Fibroblast of skin of back (primary cell): ENCODE measurements at places on chromosomes 3 and 15.

GRCh38 chr3:131326307-131326706, 55.3 kb upstream of the NUDT16 start:
- peak; percentile 77 for DNase-seq

DNA sequence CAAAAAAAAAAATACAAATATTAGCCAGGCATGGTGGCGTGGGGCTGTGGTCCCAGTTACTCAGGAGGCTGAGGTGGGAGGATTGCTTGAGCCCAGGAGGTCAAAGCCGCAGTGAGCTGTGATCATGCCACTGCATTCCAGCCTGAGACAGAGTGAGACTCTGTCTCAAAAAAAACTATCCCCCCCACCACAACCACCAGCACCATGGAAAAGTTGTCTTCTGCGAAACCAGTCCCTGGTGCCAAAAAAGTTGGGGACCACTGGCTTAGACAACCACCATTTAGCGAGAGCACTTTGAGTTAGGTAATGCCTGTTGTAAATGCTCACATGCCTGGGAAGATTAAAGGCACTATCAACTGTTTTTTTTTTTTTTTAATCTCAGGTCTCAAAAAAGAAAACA, 15.4 kb downstream of the ARHGAP31 start:
- peak; percentile 40 for DNase-seq

- DNase-seq = no peak
These were observed 22.0 kb downstream of the B3GALNT1 start for GRCh38 chr3:161083131-161083530.

- no peak for DNase-seq
These were observed 1.7 kb downstream of the SPATA12 start for GRCh38 chr3:57062101-57062631.

- DNase-seq = no peak
These were observed 14.0 kb downstream of the AAGAB start for GRCh38 chr15:67240235-67241131.

DNA sequence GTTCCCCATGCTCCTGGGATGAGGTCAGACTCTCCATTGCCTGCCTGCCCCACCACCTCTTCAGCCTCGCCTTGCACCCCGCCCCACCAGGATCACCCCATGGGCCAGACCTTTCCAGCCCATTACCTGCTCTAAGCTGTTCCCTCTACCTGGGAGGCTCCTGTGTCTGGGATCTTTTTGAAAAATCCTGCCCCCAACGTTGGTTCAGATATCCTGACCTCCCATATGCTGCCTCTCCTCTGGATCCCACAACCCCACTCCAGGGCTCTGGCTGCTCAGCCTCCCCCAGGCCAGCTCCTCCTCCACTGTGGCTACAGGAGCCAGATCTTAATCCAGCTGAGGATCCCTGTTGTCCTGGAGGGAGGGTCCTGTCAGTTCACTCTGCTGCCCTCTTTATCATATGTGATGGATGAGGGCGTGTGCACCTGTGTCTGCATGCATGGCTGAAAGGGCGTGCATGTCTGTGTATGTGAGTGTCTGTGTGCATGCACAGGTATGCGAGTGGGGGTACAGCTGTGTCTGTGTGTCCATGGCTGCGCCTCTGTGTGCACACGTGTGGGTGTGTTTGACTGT, 21.7 kb upstream of the ALAS1 start:
- DNase-seq = no peak

DNA sequence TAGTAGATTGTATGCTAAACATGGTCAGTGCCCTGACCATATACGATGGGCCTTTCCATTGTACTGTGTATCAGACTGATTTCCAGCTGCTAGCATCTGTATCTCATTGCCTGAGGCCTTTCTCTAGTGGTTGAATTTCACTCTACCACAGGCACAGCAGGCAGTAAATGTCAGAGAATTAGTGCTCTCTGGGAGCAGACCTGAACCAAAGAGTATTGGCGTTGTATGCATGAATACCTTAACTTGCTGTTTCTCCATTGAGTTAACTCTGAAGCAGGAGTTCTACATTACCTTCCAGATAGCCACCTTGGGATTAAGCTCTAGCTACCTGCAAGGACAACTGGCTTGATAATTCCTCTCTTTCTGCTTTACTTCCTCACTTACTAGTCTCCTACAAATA, 439.2 kb upstream of the EPHA3 start:
- DNase-seq = no peak

GRCh38 chr3:44984335-44984734, 8.3 kb downstream of the EXOSC7 start:
- no peak for DNase-seq

- peak; percentile 29 for DNase-seq
These were observed 158.9 kb downstream of the ISL2 start for GRCh38 chr15:76495487-76495886.

DNA sequence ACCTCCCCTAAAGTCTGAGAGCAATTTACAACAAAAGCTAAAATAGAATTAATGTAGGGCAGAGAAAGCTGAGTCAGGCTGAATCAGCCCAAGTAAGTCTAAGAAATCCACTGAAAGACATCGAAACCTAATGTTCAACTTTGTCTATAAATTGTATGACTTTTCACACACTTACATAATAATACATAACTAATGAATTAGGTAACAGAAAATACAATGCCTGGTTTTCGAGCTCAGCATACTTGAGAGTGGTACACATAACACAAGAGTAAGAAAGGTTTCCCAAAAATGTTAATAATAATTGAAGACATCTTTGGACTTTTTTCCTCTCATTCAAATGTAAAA, 55.3 kb upstream of the VGLL4 start:
- DNase-seq = peak; percentile 68

DNA sequence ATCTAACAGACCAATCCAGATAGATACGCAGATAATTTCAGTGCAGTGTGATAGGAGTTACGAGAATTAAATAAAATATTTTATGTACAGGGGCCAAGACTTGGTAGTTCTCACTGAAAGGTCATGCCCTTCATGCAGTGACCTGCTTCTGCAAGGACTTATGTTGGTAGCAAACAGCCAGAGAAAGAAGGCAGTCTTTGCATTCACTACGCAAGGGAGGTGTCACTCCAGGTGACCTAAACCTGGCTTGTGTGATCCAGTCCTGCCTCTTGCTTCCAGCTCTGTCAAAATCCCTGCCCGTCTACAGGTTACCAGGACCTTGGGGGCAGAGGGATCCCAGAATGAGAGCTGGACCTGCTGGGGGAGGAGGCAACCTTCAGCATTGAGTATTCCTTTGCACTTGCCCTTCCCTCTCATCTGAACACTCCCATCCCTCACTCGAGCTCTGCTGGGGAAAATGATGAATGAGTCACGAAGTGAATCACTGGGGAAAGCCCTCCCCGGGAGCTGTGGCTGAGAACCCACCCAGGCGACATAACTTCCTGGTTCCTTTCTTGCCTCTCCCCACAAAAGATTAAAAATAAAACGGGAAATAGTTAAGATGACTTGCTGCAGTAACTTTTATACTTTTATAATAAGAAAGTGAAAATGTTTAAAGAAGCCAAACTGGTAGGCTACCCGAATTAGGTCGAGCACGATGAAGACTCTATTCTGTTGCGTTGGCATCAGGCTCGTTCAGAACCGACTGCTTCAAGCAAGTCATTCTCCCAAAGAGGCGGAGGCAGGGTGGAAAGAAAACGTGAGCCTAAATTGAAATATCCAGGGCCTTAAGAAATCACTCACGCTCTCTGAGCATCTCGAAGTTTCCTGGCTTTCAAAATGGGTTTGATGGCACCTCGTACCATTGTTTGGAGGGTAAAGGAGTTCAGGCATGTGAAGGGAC, 216.1 kb downstream of the SLCO3A1 start:
- DNase-seq = peak; percentile 91

DNA sequence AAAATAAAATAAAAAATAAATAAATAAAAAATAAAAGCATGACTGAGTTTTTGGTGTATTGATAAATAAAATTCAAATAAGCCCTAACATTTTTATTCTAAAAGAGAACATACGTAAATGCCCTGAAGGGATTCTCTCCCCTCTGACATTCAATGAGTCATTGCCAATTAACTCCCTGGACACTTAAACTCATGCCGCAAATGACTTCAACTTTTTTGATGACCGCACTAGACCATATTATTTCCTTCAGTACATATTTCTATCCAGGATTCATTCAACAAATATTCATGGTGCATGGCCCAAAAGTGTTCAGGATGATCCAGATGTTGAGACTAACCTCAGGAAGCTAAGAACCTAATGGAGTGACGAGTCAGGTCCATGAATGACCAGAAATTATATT, 195.9 kb upstream of the LRRN1 start:
- no peak for DNase-seq

DNA sequence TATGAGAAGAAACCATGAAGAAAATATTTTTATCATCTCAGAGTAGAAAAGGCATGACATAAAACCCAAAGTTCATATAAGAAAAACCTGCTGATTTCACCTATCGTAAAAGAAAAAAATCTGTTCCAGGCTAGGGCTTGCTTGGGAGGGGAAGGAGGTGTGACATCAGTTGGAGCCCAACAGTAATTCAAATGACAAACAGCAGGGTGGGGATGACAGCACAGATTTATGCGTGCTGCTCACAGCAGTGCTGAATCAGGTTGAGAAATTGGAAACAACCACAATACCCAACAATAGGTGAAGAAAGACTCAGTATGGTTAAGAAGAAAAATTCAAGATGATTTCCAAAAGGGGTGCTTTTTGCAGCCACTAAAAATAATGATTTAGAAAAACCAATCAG, 172.4 kb downstream of the PDE8A start:
- DNase-seq = no peak

- no peak for DNase-seq
These were observed 82.7 kb downstream of the POLR2M start for GRCh38 chr15:57789225-57789624.

DNA sequence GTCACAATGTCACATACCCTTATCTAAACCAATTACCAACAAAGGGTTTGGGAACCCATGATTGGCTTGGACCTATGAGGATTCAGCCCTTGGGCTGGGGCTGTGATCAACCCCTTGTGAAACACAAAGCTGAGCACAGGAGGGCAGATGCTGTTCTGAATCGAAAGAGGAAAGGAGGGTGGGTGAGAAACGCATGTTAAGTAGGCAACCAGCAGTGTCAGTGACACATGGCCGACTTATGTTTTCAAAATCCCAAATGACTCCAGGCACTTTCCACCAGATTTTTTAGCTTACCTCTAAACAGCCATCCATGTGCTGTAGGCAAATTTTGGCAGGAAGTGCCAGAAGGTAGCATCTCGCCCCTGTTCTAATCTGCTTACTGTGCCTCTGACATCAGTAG, 34.1 kb upstream of the KLHL25 start:
- no peak for DNase-seq

DNA sequence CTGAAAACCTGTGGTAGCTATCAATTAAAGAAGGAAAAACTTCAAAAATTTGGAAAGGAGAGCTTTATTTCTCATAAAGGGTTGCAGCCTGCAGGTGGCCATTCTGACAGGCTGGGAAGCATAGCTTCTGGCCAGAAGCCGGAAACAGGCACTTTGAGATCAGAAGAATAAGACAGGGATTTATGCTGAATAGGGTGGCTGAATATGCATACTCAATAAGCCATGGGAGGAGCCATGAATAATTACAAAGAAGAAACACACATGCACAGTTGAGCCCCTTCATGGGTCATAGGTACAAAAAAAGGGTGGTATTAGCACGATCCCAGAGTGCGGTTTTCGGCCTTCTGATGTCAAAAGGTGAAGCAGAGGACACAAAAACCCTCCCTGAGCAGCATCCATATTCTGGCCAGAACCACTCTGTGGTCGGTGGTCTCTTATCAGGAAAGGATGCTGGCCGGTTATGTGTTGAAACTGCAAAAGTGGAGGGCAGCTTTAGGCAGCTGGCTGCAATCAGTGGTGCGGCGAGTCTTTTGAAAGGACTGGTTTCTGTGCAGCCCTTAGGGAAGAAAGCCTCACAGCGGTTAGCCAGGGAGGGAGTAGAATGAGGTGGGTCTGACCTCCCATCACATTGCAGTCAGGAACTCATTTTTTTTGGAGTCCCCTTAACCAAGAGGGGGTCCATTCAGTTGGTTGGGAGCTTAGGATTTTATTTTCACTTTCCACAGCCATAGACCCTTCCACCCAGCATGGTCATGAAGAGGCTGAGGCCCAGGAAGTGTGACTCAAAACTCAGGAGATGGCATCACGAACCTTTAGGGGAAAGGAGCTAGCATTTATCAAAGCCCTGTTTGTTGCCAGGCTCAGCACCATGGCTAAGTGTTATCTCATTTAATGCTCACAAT, 34.7 kb upstream of the CCDC174 start:
- DNase-seq = no peak

- peak; percentile 64 for DNase-seq
These were observed 64.4 kb upstream of the PPARG start for GRCh38 chr3:12224181-12225147.
